ENCODE measurements at places on chromosomes 16 and 17.

DNA sequence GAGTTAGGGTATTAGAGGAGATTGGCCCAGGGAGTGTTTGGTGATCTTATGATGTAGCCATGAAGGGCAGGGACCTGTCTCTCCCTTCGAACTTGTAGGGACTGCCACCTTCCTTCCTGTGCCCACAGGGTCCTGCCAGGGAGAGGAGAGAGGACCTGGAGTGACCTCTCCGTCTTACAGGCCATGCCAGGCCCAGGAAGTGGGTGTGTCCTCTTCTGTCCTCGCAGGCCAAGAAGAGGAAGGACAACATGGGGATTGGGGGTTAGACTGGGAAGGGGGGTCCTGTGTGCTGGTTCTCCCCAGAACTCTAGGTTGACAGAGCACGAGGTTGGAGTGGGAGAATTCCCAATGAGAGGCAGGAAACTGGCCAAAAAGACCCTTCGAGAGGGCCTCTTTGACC is 43.4 kb upstream of the TAC4 start:
- no peak for DNase-seq

DNA sequence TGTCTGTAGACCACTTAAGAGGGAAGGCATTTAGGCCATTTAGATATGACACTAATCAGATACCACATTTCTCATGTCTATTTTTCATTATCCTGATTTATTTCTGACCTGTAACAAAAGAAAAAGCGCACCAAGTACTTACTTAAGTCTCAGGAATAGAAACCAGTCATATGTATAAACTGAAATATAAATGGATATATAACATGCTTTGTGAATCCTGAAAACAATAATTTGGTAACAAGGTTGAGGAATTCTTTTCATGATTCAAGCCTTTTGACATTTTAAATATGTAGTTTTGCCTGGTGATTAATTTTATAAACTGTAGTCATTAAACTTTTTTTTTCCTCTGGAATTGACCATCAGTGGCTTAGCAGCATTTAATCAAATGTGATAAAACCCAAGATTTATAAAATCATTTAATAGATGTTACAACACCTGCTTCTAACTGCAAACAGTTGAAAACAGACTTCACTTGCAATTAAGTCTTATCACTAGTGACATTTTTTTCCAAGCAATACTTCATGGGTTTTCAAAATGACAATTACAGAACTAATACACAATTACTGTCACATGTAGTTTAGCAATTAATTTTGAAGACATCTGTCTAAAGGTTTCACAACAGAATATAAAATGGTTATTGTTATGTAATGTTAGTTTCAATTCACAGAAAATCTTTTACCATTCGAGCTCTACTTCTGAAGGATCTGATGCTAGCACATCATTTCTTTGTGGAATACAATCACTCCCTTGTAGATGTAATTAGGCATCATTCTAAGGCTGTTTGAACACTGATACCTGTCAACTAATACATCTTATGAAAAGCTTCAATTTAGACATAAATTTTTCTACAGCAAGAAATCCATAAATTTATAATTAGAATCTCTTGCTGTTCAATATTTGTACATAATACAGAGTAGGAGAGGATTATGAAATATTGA is 110.3 kb downstream of the TOX3 start:
- no peak for DNase-seq

- DNase-seq: no peak
These were observed 13.9 kb upstream of the SCNN1B start for GRCh38 chr16:23288209-23288608.

- DNase-seq: no peak
These were observed 245.9 kb upstream of the HSBP1 start for GRCh38 chr16:83561876-83562275.
